Uterine smooth muscle cell (primary cell): ENCODE measurements at places on chromosomes 4 and X. TPM values are rescaled to one million over a fixed set of nuclear protein-coding genes. Genes with fewer than 3 reads are reported as not detected.

FAM156B gene
- total RNA-seq: 17.2 and 18.8 TPM in 2 replicates

YY2 gene
- total RNA-seq: 2.6 and 2.7 TPM in 2 replicates

VCX3A gene
- not detected in 2 replicates for total RNA-seq

UBA1 gene
- total RNA-seq: 170 and 214 TPM in 2 replicates

RAB28 gene
- total RNA-seq: 18.4 and 20.7 TPM in 2 replicates

CXCL5 gene
- total RNA-seq: 0.25 and 0.44 TPM in 2 replicates

IL13RA2 gene
- total RNA-seq: 100 and 137 TPM in 2 replicates

CLNK gene
- not detected in 2 replicates for total RNA-seq

TCEAL9 gene
- 145 and 153 TPM in 2 replicates for total RNA-seq

SRPX2 gene
- 19.8 and 58.2 TPM in 2 replicates for total RNA-seq

FAM9C gene
- total RNA-seq: 0.12 TPM in 1 of 2 replicates, not detected in the other

UCP1 gene
- not detected in 2 replicates for total RNA-seq

MAOB gene
- 0.37 and 0.66 TPM in 2 replicates for total RNA-seq

RASL11B gene
- 0.33 TPM in 1 of 2 replicates, not detected in the other for total RNA-seq

KIAA0232 gene
- total RNA-seq: 29.5 and 30.5 TPM in 2 replicates

SEPTIN6 gene
- total RNA-seq: 10.1 and 21.2 TPM in 2 replicates

SLC25A31 gene
- total RNA-seq: not detected in 2 replicates

CABS1 gene
- not detected in 2 replicates for total RNA-seq

TMPRSS11B gene
- total RNA-seq: not detected in 2 replicates

CFI gene
- total RNA-seq: 3.0 and 3.7 TPM in 2 replicates

RHOXF2 gene
- not detected in 2 replicates for total RNA-seq

HGFAC gene
- total RNA-seq: 0.11 TPM in 1 of 2 replicates, not detected in the other

RTL5 gene
- total RNA-seq: 1.8 and 2.2 TPM in 2 replicates

FAM236A gene
- total RNA-seq: not detected in 2 replicates

FAAH2 gene
- not detected in 2 replicates for total RNA-seq

AVPR2 gene
- total RNA-seq: not detected in 2 replicates

CLDN2 gene
- not detected in 2 replicates for total RNA-seq

SASH3 gene
- not detected in 2 replicates for total RNA-seq

CLDN34 gene
- not detected in 2 replicates for total RNA-seq

CENPVL2 gene
- total RNA-seq: not detected in 2 replicates

TMEM187 gene
- 6.1 and 7.5 TPM in 2 replicates for total RNA-seq

UGT2B10 gene
- total RNA-seq: not detected in 2 replicates

TRMT10A gene
- 10.7 and 12.6 TPM in 2 replicates for total RNA-seq

MAD2L1 gene
- total RNA-seq: 11.7 and 39.3 TPM in 2 replicates

NDST3 gene
- total RNA-seq: under 0.01 TPM in 1 of 2 replicates, not detected in the other

TMSB15A gene
- total RNA-seq: 3.2 and 8.7 TPM in 2 replicates

HTATSF1 gene
- 37.7 and 55.2 TPM in 2 replicates for total RNA-seq

TBX22 gene
- total RNA-seq: not detected in 2 replicates

RRH gene
- 0.22 TPM in 1 of 2 replicates, not detected in the other for total RNA-seq

COL25A1 gene
- 0.11 and 1.6 TPM in 2 replicates for total RNA-seq

PFKFB1 gene
- 0.11 TPM in 1 of 2 replicates, not detected in the other for total RNA-seq

PDCL2 gene
- not detected in 2 replicates for total RNA-seq

NOX1 gene
- total RNA-seq: not detected in 2 replicates

POU3F4 gene
- not detected in 2 replicates for total RNA-seq

CLGN gene
- 29.0 and 37.6 TPM in 2 replicates for total RNA-seq

CNKSR2 gene
- total RNA-seq: 1.1 and 2.4 TPM in 2 replicates

ADGRA3 gene
- 21.6 and 29.4 TPM in 2 replicates for total RNA-seq

ERAS gene
- total RNA-seq: not detected in 2 replicates

FGF5 gene
- 4.4 and 12.6 TPM in 2 replicates for total RNA-seq

ENPEP gene
- 0.12 and 0.22 TPM in 2 replicates for total RNA-seq

TLL1 gene
- under 0.01 and 0.12 TPM in 2 replicates for total RNA-seq

PTCHD1 gene
- under 0.01 TPM in 1 of 2 replicates, not detected in the other for total RNA-seq

UGT2B15 gene
- not detected in 2 replicates for total RNA-seq

STPG2 gene
- total RNA-seq: not detected in 2 replicates

DCHS2 gene
- total RNA-seq: 0.11 and 0.12 TPM in 2 replicates

RPL34 gene
- 495 and 534 TPM in 2 replicates for total RNA-seq
